Left renal pelvis (tissue), 4 donors: ENCODE measurements at places on chromosomes 11 and 22. TPM values are rescaled to one million over a fixed set of nuclear protein-coding genes. Genes with fewer than 3 reads are reported as not detected.

GRCh38 chr11:68950270-68950669, 30.5 kb downstream of the MRGPRD start:
- DNase-seq = no peak

DNA sequence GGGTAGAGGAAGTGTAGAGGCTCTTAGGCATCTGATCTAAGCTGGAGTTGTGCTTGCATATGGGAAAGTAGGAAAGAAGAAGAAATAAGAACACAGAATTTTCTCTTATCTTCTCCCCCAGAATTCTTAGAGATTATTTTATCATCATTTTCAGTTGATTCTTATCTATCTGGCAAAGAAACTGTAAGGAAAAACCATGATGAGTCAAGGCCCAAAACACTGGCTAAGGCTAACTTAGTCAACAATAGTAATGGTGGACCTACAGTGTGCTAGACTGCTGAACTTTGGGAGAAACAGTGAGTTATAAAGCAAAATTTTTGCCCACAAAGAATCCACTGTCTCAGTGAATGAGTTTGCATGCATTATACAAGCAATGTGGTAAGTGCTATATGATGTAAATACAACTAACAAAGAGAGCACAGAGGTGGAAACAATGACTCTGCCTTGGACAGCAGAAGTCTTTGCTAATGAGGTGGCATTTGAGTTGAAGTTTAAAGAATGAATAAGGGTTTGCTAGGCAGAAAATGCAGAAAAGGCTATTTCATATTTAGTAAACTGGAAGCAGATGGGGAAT, 344.5 kb upstream of the PLET1 start:
- no peak for DNase-seq

DNA sequence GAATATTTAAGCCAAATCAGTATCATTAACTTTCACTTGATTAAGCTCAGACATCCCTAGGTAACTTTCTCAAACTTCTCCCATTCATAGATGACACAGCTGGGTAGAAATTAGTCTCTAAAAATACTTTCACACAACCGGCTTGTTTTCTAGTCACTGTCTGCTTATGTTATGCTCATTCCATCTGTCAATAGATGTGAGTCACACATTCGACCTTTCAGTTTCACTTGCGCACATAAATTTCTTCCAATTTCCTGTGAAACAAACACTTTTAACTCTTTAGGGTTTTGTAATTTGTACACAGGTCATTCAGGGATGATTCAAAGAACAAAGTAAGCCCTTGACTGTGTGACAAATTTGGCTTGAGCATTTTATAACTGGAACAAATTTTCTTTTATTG, 723.0 kb downstream of the KCNA4 start:
- DNase-seq = no peak

DNA sequence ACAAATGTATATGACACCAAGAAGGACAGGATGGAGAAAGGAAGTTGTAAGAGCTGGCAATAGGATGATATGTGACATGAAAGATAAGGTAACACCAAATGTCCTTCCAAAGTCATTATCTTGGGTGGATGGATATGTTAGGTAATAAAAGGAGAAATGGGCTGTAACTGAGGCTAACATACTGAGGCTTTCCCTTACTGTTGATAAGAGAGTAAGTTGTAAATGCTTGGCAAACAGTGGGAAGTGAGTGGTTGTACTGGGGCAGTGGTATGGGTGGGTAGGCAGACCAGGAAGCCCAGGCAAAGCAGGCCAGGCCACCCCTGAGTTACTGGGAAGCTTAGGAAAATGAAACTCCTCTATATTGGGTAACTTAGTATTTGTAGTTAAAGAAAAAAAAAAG, 73.7 kb downstream of the ARHGAP42 start:
- DNase-seq = no peak

GRCh38 chr11:86812981-86813380, 12.6 kb downstream of the PRSS23 start:
- no peak for DNase-seq

DNA sequence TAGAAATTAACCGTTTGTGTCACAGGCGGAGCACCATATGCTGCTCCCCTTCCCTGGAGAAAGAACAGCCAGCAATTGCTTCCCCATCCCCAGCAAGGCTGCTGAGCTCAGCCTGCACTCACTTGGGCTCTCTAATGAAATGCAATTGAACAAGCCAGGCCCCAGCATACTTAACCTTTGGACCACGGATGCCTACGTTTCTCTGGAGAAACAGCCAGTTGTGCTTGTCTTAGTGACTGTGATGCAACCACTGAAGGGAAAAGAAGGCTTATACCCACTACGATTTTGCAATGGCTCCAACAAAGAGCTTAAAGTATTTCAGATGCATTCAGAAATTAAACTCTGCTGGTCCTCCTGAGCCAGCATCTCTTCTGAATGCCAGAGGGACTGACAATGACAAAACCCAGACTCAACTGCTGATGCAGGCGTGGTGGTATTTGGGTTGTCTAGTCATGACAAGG, 51.3 kb upstream of the SESN3 start:
- DNase-seq = no peak

- DNase-seq = no peak
Measured at GRCh38 chr11:134452026-134452837, 40.2 kb upstream of the B3GAT1 start.

GRCh38 chr11:133969112-133969511, 12.3 kb upstream of the IGSF9B start:
- no peak for DNase-seq

- no peak for DNase-seq
Measured at GRCh38 chr22:19783586-19784383, 23.2 kb downstream of the TBX1 start.

GRCh38 chr11:111870886-111871692, at the start of gene ALG9:
Gene ALG9, minus strand, starts transcription at chr11:111871581. Its CDS starts 99 bp downstream, at chr11:111871482.
- peak; percentile 79 for DNase-seq

DNA sequence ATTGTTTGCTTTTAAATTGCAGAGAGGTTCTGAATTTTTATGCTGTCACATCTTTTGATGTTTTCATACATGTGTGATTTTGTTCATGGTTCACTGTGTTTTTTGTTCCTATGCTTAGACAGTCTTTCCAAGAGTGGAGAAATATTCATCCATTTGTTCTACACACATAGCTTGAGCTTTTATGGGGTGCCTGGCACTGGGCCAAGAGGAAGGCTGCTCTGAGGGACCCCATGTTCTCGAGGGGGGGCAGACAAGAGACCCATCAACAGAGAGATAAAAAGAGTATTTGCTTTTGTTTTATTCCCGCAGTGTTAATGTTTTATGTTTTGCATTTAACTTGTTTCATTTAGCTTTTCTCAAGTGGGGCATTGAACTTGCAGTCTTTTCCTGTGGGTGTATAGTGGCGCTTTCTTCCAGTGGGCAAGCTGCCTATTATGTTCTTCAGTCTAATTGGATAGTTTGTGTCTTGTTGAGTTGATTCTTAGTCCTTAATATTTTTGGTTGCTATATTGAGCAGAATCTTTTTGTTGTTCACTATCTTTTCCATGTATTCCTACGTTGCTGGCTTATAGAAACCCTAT, 57.7 kb downstream of the CABIN1 start:
- no peak for DNase-seq

DNA sequence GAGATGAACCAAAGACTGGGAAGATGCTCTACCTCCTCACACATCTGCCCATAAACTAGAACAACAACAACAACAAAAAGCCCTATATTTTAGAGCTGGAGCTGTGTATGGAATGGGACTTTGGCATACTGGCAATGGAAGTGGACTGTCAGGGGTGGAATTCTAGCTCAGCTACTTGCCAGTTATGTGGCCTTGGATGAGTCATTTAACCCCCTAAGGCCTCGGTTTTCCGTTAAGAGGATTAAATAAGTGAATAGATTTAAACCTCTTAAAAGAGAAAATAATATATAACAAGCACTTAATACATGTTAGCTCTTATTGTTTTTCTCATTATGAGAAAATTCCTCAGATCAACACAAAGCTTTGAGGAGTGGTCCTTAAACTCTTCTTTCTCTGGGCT, 195.0 kb downstream of the KIF18A start:
- no peak for DNase-seq

GRCh38 chr11:7974668-7975067, 9.4 kb upstream of the NLRP10 start:
- DNase-seq = no peak

The MDK gene
- polyA plus RNA-seq = 862 TPM

The TLCD5 gene
- polyA plus RNA-seq = 16.7 TPM

The OR8G1 gene
- polyA plus RNA-seq = not detected

The PAX6 gene
- not detected for polyA plus RNA-seq

The CPSF7 gene
- polyA plus RNA-seq = 101 TPM

The PI4KA gene
- 72.5 TPM for polyA plus RNA-seq

The SAA4 gene
- polyA plus RNA-seq = not detected
